Endodermal cell (in vitro differentiated cells): ENCODE measurements at places on chromosomes 2 and 18.

DNA sequence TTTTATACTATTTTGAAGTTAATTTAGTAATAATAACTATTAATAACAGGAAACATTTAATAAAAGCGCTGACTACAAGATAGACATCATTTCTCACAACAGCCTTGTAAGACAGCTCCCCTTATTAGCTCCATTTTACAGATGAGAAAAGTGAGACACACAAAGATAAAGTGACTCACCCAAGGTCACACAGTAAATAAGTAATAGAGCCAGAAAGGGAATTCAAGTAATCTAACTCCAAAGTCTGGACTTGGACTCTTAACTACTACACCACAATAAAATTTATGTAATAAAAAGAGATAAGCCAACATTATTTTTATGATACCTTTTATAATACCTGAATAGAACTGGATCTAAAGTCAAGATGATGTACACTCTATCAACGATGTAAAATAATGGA, 25.3 kb downstream of the EXOC6B start:
- DNase-seq = no peak
- no peaks in the 10 kb centered on the region for H3K27me3 ChIP-seq
- no peaks in the 10 kb centered on the region for H3K4me1 ChIP-seq
- no peak overlapping the region for H3K4me3 ChIP-seq
- H3K27ac ChIP-seq = no peak overlapping the region

DNA sequence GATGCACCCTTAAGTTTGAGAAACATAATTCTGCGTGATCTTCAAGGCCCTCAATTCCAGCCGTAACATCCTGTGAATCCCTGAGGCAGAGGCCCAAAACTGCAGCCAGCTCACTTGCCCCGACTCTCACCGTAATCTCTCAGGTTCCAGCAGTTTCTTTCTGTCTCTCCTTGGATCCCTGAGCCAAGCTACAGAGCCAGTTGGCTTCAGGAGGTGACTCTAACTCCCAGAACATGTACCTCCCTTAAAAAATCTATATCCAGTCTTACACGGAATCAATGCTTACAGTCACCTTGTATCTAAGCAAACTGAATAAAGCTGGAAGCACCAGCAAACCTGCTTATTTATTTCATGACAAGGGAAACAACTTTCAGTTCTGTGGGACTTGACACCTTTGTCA, 300.4 kb downstream of the SETBP1 start:
- H3K4me1 ChIP-seq = peaks cover 4% of the 10 kb centered on the region
- DNase-seq = no peak
- no peak overlapping the region for H3K27ac ChIP-seq
- no peaks in the 10 kb centered on the region for H3K36me3 ChIP-seq

DNA sequence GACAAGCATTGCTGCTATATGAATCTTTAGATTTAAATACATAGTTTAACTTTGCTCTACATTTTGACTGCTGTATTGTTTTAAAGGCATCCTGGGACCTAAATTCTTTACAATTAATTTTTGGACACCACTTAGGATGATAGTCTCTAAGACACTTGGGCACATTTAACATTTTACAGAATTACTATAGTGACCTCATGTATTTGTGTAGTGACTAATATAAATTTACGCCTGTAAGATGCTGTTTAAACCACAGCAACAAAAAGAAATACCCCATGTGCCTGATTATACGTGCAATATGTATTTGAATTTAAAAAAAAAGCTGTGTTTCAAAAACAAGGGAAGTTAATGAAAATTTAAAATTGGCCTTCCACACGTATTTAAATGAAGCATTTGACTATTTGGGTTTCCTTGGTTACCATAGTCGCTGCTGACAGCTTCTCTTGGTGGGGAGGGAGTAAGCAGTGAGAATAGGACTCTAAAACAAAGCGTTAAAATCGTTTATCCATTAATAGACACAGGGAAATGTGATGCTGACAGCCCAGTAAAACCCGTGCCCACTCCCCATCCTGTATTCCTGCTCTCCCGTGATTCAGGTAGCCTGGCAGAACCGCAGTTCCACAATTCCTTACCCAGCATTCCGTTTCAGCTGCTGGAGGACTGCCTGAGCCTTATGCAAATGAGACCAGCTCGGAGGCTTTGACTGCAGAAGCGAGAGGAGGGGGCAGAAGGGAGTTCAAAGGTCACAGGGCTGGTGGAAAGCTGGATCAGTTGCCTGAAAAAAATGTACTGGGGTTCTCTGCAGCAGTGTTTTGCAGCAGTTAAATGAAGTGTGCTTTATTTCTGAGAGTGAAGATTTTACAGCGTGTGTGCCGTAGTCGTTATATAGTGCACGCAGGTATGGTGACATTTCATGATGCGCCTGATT, 104.3 kb downstream of the CSRNP3 start:
- peak overlapping the region; percentile 64 for H3K27ac ChIP-seq
- H3K36me3 ChIP-seq = no peaks in the 10 kb centered on the region
- no peaks in the 10 kb centered on the region for H3K4me1 ChIP-seq
- no peaks in the 10 kb centered on the region for H3K27me3 ChIP-seq
- peak; percentile 92 for DNase-seq

GRCh38 chr2:55196526-55196925, 35.6 kb downstream of the CLHC1 start:
- H3K27me3 ChIP-seq = no peaks in the 10 kb centered on the region
- no peak overlapping the region for H3K4me3 ChIP-seq
- peaks cover 42% of the 10 kb centered on the region for H3K36me3 ChIP-seq

GRCh38 chr18:5457462-5457957, 86.3 kb downstream of the EPB41L3 start:
- H3K4me3 ChIP-seq = no peak overlapping the region
- no peaks in the 10 kb centered on the region for H3K4me1 ChIP-seq
- H3K27ac ChIP-seq = no peak overlapping the region
- DNase-seq = no peak

DNA sequence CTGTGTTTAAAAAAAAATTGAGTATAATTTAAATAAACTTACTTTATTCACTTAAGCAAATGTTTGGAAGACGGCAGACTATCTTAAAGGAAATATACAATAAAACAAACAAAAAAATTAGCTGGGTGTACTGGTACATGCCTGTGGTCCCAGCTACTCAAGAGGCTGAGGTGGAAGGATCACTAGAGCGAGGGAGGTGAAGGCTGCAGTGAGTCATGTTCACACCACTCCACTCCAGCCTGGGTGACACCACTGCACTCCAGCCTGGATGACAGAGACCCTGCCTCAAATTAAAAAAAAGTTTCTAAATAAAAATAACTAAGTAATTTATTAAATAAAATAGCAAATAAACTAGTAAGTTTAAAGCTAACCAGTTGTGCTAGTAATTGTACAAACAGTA, 7.5 kb downstream of the PUM2 start:
- H3K27me3 ChIP-seq = no peaks in the 10 kb centered on the region
- no peak for DNase-seq
- H3K27ac ChIP-seq = no peak overlapping the region
- H3K36me3 ChIP-seq = peaks cover 46% of the 10 kb centered on the region

GRCh38 chr2:3099860-3100234, 277.8 kb downstream of the EIPR1 start:
- H3K36me3 ChIP-seq = no peaks in the 10 kb centered on the region
- no peaks in the 10 kb centered on the region for H3K4me1 ChIP-seq
- DNase-seq = no peak
- H3K27ac ChIP-seq = no peak overlapping the region
- no peaks in the 10 kb centered on the region for H3K27me3 ChIP-seq
- no peak overlapping the region for H3K4me3 ChIP-seq

DNA sequence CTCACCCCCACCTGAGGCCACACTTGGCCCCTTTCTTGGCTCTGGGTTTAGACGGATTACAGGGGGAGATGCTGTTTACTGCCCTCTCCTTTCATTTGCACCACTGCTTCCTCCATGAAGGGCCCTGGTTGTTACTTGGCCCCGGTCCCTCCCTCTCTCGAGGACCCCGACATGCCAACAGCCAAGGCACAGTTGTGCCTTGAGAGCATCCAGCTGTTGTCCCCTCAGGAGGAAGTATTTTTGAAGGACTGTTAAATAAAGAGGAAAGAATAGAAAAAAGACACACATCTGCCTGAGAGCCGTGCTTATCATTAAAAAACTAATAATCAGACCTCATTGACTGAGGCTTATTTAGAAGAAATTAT, 44.0 kb downstream of the ITGB1BP1 start:
- peaks cover 9% of the 10 kb centered on the region for H3K36me3 ChIP-seq
- no peak overlapping the region for H3K27ac ChIP-seq
- H3K4me3 ChIP-seq = no peak overlapping the region
- no peak for DNase-seq
- H3K4me1 ChIP-seq = peaks cover 4% of the 10 kb centered on the region

GRCh38 chr2:109301746-109302145, 172.7 kb downstream of the SH3RF3 start:
- no peak overlapping the region for H3K4me3 ChIP-seq
- H3K4me1 ChIP-seq = peaks cover 9% of the 10 kb centered on the region
- DNase-seq = no peak
- H3K27me3 ChIP-seq = no peaks in the 10 kb centered on the region

- DNase-seq = no peak
- no peak overlapping the region for H3K27ac ChIP-seq
- no peaks in the 10 kb centered on the region for H3K36me3 ChIP-seq
- H3K4me1 ChIP-seq = no peaks in the 10 kb centered on the region
Observed at GRCh38 chr18:10838553-10838952, 310.8 kb downstream of the PIEZO2 start.

- DNase-seq = no peak
- no peak overlapping the region for H3K4me3 ChIP-seq
- no peaks in the 10 kb centered on the region for H3K27me3 ChIP-seq
- H3K4me1 ChIP-seq = no peaks in the 10 kb centered on the region
- H3K27ac ChIP-seq = no peak overlapping the region
Observed at GRCh38 chr2:55364189-55365055, 55.2 kb downstream of the CCDC88A start.

- no peak overlapping the region for H3K4me3 ChIP-seq
- no peaks in the 10 kb centered on the region for H3K27me3 ChIP-seq
- H3K4me1 ChIP-seq = no peaks in the 10 kb centered on the region
- no peak overlapping the region for H3K27ac ChIP-seq
Observed at GRCh38 chr2:46674488-46674887, 195.1 kb downstream of the TMEM247 start.

- H3K4me3 ChIP-seq = peak overlapping the region; percentile 40
- peak overlapping the region; percentile 68 for H3K27ac ChIP-seq
- peaks cover 100% of the 10 kb centered on the region for H3K27me3 ChIP-seq
- no peaks in the 10 kb centered on the region for H3K36me3 ChIP-seq
- peak; percentile 71 for DNase-seq
Observed at GRCh38 chr2:236169741-236170589, 1.8 kb upstream of the GBX2 start.
